Epithelial cell of proximal tubule (primary cell): ENCODE measurements at places on chromosomes 1 and 21. TPM values are rescaled to one million over a fixed set of nuclear protein-coding genes. Genes with fewer than 3 reads are reported as not detected.

- DNase-seq: no peak
Measured at GRCh38 chr1:10208537-10208936, 1.8 kb upstream of the KIF1B start.

DNA sequence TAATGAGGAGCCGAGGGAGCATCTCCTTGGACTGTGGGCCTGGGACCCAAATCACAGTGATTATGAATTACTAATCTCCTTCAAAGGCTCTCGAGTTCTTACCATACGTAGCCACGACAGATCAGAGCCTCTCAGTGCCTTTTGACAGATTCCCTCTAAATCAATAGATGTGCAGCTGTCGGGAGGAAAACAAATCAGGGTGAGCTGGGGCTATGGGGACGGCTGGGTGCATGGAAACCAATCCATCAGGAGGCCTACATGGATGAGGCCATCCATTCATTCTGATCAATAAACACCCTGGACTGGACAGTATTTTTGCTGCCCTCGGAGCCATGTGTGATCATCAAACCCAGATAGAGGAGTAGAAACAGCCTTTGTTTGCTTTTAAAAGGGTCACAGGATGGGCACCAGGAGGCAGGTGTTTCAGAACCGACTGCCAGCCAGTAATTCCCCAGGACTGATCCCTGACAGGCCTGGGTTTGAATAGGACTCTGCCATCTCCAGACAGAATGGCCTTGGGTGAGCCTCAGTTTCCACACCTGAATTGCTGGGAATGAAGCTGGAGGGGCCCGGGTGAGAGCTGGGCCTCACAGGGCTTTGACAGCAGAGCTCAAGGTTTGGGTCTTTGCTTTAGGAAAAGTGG is 532.8 kb downstream of the MATN1 start:
- DNase-seq: no peak

DNA sequence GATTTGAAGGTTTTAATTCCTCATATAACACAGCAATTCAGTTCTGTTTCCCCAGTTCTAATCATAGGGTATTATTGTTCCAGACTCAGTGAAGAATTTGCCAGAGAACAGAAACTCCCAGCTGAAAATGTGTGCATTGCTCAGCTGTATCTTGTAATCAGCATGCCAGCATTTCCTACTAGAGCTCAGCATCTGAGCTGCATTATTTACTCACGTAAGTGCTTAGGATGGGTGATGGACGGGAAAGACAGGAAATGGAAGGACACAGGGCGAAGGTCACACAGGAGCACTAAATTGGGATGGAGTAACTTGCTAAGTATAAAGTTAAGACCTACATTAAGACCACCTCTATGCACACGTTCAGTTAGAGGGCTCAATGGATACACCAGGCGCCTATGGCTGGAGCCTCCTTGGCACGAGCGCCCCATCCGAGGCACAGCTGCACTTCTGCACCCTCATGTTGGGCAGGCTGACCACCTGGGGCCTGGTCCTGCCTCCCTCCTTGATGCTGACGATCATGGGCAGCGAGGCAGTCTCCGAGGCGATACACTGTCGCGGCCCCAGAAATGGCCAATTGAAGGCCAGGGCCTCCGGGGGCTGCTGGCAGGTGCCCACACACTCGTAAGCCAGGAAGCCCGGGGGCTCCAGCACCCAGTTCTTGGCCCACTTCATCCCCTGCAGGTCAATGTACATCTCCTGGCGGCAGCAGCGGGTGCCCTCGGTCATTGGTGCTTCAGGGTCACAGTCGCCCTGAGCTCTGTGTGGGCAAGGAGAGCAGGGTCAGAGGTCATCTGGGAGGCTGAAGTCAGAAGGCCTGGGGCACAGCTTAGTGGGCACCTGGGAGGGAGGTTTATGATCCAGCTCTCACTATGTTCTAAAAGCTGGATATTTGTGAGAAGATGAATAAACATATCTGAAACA is 3.7 kb downstream of the LEFTY2 start:
- DNase-seq: no peak

Gene FCRL2
- not detected in 2 replicates for total RNA-seq

GRCh38 chr1:30264672-30265025 is 458.7 kb downstream of the MATN1 start:
- DNase-seq: no peak

DNA sequence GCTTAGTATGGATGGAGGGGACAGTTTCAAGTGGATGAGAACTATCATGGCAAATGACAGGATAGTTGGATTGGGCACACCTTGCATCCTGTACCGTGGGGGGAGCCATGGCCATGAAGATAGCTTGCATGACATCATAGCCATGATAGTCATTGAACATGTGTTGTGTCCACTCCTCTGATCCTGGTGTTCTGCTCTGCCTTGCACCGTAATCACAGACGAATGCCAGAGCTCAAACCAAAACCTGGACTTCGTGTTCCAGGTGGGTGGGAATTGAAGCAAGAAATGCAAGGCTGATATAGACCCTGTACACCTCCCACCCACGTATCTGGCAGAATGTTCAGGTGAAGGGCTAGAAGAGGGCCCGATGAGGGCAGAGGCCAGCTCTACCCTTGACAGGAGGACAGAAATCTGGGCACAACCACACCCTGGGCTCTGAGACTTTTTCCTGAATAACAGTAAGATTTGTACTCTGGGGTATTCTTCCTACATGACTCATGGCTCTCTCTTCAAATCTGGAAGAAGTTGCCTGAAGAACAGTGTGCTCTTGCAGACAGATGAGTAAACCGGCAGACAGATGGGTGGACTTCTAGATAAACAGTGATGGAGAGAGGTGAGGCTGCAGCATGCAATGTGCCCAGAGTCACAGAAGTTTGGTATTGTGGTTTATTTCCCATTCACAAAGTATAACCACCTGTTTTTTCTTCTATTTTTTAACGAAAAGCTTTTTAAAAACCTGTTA is 45.0 kb downstream of the KCNJ6 start:
- no peak for DNase-seq

DNA sequence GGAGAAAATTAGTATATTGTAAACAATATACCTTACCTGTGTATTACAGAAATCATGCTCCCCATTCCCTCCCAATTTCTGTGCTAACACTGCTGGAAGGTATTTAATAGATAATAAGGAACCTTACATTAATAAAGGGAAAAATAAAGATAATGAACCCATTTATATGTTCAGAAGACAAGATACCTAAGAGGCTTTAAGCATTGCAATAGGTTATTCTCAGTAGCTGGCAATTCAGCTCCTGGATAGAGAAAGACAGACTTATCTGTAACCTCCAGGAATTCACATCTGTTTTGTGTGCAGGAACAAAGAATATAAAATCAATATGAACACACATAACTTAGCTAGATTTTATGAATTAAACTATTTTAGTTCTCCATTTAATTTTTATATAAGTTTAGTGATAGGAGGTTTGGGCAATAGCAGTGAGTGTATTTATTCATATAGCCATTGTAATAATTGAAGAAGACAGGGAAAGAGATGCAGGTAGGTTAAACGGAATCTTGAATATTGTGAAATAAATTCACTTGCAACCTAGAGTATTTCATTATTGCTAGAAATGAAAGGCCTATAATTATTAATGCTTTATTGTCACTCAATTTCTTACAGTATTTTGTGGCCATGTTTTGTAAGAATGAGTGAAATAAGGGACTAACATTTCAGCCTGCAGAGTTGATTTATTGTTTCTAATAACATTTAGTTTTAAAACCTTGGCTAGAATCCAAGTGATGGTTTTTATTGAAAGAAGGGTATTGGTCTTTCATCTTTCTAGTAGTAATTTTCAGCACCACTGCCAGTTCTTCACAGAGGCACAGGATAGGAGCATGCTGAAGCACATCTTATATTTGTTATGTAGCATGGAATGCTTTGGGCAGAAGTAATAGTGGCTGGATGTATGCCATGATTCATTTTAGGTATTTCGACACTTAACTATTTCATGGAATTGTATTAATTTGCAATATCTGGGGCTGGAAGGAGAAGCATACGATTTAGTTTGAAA is 1.5 kb downstream of the XPR1 start:
- no peak for DNase-seq

Gene FMO1
- total RNA-seq: not detected in 2 replicates

DNA sequence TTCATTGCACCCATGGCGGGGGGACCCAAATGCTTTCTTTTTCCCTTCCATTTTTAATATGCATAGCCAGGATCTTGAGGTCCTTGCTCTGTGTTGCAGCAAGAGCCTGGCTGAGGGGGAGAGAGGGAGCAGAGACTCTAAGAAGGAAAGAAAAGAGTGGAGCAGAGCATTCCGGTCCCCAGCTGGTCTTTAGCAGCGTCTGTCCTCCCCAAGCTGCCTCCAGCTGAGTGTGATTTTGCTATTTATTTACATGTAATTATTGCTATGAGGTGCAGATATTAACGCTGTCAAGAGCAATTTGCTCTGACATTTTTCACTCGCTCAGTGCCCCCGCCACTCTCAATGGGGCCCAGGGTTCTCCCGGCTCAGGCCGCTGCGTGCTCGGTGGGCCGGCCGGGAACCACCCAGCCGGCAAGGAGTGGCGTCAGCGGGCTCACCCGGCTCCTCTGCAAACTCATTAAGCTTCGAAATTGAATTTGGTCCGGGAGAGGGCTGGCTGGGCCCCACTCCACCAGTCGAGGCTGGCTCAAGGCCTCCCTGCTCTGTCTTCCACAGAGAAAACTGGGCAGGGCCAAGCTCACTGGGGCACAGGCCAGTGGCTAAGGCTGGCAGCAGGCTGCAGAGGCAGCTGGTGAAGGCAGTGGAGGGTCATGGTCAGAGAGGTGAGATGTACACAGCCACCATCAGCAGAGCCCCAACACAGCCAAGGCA is 93.2 kb downstream of the PAX7 start:
- no peak for DNase-seq
